ENCODE measurements at places on chromosomes 7 and 10.

DNA sequence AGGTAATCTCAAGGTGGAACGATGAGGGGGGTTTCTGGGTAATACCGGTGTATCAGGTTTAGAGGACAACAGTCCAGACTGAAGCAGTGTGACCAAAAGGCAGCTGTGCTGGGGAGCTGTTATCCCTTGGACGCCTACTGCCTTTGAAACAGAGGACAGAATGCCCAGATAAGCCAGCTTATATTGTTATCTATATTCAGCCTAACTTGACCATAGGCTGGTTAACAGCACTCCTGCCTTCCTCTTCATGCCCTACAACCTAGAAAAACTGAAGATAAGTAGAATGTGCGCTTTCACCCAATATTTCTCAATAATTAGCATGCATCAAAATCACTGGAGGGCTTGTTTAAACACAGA, 44.9 kb downstream of the IL6 start:
- DNase-seq: no peak

DNA sequence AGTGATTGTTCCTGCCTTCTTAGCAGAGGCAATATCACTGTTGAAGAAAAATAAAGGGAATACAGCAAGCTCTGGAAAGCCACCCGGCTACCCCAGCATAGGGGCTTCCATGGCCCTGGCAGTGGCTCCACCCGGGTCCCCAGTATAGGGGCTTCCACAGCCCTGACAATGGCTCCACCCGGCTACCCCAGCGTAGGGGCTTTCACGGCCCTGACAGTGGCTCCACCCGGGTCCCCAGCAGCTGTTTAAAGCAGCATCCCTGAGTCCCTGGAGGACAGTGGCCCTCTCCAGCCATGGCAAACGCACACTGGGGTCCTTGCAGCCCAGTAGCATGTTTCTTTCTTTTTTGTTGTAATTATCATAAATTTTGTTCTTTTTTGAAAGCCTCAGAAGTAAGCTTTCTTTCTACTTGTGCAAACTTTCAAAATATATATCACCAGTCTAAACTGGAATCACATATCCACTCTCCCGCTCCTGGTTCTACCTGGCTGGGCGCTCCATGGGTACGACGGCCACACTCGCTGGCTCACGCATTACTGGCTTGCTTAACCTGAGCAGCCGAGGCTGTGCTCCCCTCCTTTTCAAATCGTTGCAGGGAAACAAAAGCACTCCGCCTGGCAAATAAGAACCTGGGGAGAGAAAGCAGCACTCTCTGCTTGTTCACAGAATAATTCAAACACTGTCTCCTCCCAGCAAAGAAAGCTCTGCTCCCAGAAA, 62.1 kb downstream of the TCERG1L start:
- no peak for DNase-seq

GRCh38 chr7:70635633-70636032, 496.3 kb upstream of the GALNT17 start:
- DNase-seq: no peak

DNA sequence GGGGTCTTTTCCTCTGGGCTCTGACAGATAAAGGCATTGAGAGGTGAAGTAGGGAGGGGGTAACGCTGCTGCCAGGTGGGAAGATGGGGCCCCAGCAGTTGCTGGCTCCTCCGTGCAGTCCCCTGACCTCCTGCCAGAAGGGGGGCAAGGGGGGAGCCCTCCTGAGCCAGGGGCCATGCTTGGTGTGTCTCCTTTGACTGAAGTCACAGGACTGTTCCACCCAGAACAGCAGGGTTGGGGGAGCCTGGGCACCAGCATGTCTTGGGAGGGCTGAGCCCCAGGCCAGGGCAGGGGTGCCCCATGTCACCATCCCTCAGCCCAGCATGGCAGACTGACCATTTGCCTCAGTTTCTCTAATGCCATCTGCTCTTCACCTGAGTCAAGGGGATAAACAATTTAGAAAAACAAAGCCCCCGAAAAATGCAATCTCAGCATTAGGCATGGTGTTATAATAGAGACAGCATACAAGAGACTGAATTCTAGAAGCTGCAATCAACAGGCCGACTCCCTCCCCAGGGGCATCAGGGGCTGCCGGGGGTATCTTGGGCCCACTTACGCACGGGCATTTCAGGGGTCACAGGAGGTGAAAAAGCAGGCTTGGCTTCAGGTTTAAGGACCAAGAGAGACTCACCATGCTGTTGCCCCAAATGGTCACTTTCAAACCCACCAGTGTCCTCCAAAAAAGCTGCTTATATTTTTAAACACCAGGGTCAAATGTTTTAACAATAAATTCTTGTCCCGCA, 108.6 kb upstream of the GPR26 start:
- peak; percentile 4 for DNase-seq

DNA sequence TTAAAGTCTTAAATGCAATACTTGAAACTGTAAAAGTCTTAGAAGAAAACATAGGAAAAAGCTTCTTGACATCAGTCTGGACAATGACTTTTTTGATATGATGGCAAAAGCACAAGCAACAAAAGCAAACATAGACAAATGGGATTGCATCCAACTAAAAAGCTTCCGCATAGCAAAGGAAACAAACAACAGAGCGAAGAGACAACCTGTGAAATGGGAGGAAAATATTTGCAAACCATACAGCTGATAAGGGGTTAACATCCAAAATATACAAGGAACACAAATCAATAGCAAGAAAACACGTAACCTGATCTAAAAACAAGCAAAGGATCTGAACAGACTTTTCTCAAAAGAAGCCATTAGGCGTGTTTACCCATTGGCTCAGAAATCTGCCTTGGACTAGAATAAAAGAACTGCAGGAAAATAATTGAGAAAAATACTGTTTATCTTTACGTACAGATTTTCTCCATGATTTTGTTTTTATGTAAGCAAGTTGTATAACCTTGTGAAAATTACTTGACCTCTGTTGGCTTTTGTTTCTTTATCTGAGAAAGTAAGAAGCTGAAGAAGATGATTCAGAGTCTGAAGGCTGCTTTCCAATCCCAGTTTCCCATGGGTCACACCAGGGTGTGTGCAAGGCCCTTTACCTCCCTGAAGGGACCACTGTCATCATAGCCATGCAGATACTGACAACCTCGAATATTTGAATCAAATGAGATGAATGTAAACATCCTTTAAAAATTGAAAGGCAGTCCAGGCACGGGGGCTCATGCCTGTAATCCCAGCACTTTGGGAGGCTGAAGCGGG, 99.1 kb upstream of the LANCL2 start:
- no peak for DNase-seq
